ENCODE measurements at places on chromosomes 2 and 18.
A peak's percentile ranks its signal among the peaks of the same experiment; 100 is the strongest.

DNA sequence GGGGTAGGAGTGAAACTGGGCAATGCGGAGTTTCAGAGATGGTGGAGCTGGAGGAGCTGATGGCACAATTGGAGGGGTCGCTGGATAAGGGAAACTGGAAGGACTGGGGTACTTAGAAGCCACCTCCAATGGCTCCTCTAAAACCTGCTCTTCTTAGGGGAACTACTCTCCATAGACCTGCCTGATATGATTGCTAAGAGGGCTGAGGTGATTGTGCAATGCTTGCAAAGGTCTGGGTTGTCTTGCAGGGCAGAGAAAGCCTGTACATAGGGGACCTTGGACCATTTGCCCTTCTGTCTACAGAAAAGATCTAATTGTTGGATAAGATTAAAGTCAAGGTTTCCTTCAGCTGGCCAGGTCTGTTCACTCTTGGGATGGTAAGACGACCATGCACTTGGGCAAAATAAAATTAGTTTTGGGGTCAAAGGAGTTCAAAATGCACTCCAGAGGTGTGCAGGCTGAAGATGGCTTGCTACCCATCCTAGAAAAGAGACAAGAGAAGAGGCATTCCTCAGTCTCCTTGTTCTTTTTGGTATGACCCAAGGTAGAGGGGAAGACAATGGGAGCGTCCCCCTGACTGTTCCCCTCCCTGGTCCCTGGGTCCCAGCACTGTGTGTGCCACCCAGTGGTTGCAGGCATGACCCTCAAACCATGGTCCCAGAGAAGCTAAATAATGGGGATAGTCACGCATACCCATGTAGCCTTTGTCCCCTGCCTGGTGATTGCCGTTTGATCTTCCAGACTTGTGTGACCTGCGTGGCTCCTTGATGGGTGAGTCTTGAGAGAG is 41.1 kb downstream of the STK17B start:
- no peak for DNase-seq

GRCh38 chr2:73142937-73143336 is 30.2 kb upstream of the RAB11FIP5 start:
- no peak for DNase-seq

DNA sequence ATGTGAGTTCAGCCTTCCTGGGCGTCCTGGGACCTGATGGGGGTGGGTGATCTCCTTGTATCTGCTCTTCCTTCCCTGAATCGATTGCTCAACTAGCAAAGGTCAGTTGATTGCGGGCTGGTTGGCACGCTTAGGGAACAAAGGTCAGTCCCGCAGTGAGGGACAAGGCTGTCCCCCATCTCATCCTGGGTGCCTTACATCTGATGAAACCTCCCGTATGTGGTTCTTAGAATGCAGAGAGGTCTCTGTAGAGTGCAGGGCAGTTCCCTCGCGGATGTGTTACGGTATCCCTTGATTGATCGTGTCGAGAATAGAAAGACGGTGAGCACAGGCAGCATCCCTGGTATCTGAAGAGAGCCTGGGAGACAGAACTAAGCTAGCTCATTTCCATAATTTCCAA is 56.4 kb upstream of the RBM44 start:
- no peak for DNase-seq

- peak; percentile 45 for DNase-seq
Observed at GRCh38 chr2:39620067-39620466, 45.6 kb upstream of the TMEM178A start.

GRCh38 chr2:82986899-82987298 is 1472.2 kb downstream of the SUCLG1 start:
- DNase-seq = no peak

DNA sequence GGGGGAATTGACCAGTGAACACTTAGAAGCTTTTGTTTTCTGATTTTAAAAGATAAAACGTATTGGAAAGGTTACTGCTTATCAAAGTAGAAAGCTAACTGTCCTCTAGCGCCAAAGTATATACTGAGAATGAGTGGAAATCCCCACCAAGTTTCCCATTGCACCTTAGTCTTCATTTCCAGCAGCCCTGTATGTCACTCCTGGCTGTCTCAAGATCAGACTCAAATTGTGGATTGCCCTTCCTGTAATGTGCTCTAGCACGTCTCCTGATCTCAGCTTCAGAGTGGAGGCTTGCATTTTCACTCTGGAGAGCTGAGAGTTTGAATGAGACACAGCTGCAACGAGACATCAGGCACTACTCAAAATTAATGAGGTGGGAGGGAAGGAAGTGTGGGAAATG is 26.6 kb downstream of the MFF start:
- no peak for DNase-seq

DNA sequence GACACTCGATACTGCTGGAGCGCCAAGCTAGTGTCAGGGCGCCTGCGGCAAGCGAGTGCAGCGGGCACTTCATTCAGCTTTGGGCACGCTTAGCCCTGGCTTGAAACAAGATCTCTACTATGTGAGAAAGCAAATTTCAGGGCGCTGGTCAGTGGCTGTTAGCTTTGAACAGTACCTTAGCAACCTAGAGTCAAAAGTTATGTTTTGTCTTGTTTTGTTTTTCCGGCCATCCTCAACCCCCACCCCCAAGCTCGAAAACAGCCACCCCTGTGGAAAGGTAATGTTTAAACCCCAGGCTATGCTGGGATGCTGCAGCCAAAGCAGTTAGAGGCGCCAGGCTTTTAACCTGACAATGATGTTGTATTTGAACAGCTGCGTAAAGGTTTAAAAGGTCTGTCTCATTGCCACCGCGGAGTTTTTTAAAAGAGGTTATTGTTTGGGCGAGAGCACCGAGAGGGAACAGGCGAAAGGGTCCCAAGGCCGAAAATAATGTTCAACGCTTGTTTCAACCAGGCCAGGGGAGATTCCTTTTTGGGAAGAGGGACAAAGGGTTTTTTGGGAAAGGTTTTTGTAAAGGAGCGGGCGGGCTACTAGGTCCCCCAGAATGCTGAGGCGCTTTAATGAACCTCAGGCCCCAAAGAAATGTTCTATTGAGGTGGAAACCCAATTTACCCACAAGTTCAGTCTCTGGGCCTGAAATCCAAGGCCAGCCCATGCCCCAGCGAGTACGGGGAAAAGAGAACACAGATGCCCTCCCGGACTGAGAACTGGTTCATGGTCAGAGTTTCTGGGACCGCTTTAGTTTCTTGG is 2.3 kb upstream of the HOXD10 start:
- no peak for DNase-seq

DNA sequence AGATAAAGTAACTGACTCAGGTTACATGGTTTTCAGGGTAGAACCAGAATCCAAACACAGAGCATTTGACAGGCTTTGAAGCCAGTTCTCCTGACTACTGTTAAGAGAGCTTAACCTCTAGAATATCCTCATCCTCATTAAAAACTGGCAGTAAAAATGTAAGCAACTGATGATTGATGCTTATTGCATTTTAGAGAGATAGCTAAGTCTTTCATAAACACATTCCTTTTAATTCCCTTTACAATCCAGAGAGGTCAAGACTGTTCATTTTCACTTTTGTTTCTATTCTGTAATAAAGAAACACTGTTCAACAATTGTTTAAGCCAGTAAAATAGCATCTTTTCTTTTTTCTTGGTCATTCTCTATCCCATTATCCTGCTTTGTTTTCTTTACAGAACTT is 53.9 kb upstream of the RAB27B start:
- no peak for DNase-seq

GRCh38 chr2:40130251-40130994 is 321.5 kb downstream of the SLC8A1 start:
- DNase-seq = no peak

DNA sequence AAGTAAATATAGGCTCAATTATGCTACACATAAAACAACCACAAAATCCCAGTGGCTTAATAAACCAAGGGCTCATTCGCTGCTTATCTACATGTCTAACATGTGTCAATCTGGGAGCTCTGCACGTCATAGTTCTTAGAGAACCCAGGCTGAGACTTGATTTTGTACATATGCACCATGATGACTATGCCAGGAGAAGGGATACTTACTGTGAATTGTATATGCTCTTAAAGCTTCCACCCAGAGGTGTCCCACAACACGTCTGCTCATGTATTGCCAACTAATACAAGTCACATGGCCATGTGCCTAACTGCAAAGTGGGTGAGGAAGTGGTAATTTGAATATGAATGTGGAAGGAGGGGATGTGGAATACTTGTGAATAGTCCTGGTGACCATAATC is 262.1 kb downstream of the CPS1 start:
- DNase-seq = no peak

GRCh38 chr18:32753656-32754260 is 19.1 kb downstream of the KLHL14 start:
- DNase-seq = no peak

DNA sequence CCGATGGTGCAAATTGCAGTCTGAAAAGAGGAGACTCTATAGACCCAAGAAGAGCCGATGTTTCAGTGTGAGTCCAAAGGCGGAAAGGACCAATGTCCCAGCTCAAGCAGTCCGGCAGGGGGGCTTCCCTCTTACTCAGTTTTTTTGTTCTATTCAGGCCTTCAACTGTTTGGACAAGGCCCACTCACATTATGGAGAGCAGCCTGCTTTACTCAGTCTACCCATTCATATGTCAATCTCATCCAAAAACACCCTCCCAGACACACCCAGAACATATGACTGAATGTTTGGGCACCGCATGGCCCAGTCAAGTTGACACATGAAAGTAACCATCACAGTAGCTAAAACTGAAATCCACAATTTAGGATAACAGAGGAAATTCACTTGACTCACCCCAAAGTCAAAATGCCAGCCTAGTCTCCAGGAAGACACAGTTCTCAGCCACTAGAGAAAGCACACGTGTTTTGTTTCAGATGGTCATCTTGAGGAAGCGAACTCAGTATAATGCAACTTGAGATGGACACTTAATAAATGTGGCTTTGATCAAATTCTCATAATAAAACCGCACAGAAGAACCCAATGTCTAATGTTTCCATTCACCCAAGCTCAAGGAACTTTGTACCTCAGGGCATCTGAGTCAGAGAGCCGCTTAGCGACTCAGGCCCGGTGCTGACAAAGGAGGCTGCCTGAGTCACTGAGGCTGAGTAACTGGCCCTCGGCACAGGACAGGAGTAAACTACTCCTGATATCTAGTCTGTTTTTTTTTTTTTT is 2.4 kb downstream of the FHL2 start:
- peak; percentile 41 for DNase-seq

- no peak for DNase-seq
Observed at GRCh38 chr2:29293830-29294438, 178.7 kb downstream of the CLIP4 start.

- no peak for DNase-seq
Observed at GRCh38 chr2:47043891-47044239, 111.2 kb downstream of the STPG4 start.

DNA sequence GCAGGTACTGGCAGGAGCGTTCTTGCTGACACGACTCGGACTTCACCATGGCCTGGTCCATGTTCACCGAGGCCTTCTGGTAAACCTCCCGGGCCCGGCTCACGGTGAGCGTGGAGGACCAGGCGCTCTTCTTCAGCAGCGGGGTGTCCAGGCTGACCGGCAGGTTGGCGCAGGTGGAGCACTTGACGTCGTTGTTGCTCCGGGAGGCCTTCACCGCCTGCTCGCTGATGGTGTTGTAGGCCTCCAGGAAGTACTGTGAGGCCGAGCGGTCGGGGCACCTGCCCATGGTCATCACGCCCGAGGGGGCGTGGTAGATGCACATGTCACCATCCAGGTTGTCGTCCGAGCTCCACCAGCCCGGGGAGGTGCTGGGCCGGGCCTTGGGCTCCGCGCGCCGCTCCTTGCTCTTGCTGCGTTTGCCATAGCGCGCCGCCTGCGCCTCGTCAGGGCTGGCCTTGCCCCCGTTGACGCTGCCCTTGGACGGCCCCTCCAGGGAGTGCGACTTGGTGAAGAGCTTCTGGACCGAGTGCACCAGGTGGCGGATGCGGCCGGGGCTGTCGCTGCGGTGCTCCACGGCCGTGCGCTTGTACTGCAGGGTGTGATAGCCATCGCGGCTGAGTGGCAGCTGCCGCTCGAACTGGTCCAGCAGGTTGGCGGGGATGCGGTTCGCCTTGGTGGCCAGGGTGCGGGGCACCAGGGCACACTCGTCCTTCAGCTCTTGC is 429.3 kb downstream of the TGIF1 start:
- DNase-seq = no peak

- no peak for DNase-seq
Observed at GRCh38 chr2:230520875-230521155, 104.8 kb downstream of the SP100 start.

- DNase-seq = no peak
Observed at GRCh38 chr2:164764996-164765395, 76.6 kb downstream of the COBLL1 start.

DNA sequence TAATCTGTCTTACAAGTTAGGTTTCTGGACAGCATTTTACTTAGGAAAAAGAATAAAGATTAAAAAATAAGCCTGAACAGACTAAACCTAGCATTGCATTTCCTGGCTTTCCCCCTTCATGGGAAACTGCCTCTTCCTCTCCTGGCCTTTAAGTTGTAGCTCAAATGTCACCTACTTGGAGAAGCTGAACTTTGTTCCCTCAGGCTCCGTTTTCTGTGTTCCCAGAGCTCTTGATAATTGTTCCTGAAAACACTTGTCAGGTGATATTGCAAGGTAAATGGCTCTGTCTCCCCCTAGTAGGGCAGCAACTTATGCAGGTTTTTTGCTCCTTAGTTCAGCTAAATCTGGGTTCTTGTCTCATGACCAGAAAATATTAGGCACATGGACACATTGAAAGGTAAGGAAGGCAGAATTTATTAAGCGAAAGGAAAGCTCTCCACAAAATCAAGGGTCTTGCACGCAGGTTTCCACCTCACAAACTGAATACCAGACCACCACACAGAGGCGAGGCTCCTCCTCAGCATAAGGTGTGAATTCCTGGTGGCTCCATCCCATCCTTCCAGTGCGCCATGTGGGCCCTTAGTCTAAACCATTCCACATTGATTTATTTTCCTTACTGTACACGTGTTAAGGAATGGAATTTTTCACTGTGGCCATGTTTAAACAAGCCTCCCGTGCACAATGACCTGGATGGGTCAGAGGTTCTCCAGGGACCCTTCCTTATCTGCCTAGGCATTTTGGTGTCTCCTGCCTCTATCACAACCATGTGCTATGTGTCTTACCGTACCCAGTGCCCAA is 229.3 kb downstream of the HNMT start:
- DNase-seq = no peak

GRCh38 chr2:38960609-38961320 is 71.1 kb downstream of the ARHGEF33 start:
- no peak for DNase-seq

- no peak for DNase-seq
Observed at GRCh38 chr2:182393270-182393760, 33.5 kb downstream of the PDE1A start.

GRCh38 chr18:5051207-5051606 is 145.8 kb downstream of the AKAIN1 start:
- DNase-seq = no peak

GRCh38 chr2:188506843-188507242 is 215.2 kb downstream of the GULP1 start:
- DNase-seq = no peak

GRCh38 chr2:105929516-105929915 is 184.8 kb downstream of the NCK2 start:
- DNase-seq = no peak

GRCh38 chr2:135840601-135841000 is 3.6 kb upstream of the LCT start:
- DNase-seq = no peak
